Activated T-helper 1 cell treated with anti-CD3 and anti-CD28 coated beads, Interleukin-2, amount 50 U/mL, for 16 hours (primary cell): ENCODE measurements at places on chromosomes 7 and 10.

- no peak for DNase-seq
These were observed 15.4 kb upstream of the MYL7 start for GRCh38 chr7:44156453-44157010.

- DNase-seq: no peak
These were observed 44.8 kb downstream of the MYOF start for GRCh38 chr10:93437086-93437945.

GRCh38 chr10:95236068-95236903 is 42.2 kb downstream of the ACSM6 start:
- no peak for DNase-seq

GRCh38 chr10:58955615-58956014 is 220.8 kb upstream of the PHYHIPL start:
- DNase-seq: no peak

- no peak for DNase-seq
These were observed 56.4 kb upstream of the TAS2R16 start for GRCh38 chr7:123051916-123052315.

- DNase-seq: no peak
These were observed 14.9 kb downstream of the DUSP5 start for GRCh38 chr10:110512461-110513187.

DNA sequence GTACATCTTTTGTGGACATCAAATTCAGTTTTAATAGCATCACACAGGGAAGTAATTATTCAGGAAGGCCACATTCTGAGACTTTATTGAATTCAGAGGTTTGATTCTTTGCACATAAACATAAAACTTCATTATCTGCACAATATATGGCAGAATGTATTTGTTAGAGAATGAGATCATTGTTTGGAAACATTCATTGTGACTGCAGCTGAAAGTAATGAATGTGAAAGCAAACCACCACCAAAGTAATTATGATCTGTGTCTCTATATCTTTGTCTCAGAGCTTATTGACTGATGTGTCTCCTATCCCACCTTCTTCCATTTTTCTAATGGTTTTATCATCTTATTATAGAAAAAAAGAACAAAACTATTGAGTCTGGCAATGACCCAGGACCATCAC is 340.9 kb upstream of the PCDH15 start:
- no peak for DNase-seq

GRCh38 chr10:8037199-8037801 is 17.2 kb upstream of the GATA3 start:
- no peak for DNase-seq

DNA sequence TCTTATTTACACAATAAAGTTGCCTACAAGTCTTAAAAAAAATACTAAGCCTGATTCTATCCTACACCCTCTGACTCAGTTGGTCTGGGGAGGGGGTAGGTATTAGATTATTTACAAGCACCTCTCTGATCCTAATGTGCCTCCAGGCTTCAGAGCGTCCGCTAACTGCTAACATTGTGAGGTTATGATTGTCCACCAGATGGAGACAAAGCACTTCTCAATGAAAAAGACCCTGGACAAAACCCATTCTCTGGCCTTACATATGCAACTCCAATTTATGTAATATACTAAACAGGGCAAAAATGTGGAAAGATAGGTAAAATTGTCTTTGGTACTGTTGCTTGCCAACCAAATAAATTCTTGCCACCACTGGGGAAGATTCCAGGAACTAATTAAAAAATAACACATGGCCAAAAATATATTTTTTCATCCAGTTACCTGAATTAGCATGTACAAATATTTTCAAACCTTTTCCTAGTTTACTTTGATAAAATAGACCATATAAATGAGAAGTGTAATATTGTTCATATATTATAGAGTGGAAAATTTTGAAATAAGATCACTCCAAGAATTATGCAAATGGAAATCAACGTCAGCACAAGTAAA is 92.4 kb downstream of the KIF20B start:
- peak; percentile 9 for DNase-seq

DNA sequence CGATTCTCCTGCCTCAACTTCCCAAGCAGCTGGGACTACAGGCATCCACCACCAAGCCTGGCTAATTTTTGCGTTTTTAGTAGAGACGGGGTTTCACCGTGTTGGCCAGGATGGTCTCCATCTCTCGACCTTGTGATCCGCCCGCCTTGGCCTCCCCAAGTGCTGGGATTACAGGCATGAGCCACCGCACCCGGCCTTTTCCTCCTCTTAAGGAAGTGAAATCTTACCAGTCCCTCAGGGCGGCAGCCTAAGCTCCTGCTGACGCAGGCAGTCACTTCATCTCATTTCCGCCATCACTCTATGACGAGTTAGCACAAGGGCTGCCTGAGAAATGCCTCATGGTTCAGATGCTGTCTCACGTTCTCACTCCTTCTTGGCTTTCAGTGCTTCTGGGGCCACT is 246.0 kb upstream of the SHH start:
- DNase-seq: no peak

DNA sequence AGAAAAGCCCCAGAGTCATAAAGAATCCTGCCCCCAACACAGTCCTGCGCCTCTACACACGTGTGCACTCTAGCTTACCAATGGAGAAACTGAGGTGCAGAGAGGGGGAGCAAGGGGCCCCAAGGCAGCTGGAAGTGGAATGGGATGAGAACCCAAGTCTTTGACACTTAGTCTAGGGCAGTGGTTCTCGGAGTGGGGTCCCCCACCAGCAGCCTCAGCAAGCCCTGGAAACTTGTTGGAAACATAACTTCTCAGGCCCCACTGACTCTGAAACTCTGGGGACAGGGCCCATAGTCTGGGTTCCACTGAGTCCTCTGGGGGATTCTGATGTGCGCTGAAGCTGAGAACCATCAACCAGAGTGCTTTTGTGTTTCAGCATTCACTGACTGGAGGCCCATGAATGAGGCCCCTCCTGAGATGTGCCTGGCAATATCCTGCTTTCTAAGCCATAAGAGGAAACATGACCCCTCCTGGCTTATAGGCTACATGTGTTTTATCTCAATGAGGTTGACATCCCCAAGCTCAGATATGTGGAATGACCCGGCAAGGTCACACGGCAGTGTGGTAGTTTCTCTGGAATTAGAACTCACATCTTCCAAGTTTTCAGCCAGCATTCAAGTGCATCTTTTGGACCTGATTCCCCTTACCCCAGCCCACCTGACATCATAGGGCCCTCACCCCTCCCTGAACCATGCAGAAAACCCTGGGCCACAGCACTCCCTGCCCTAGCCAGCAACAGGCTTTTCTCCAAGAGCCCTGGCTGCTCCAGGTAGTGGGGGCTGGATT is 147.3 kb upstream of the PCBD1 start:
- no peak for DNase-seq

GRCh38 chr7:103824251-103824650 is 165.2 kb downstream of the RELN start:
- DNase-seq: no peak

DNA sequence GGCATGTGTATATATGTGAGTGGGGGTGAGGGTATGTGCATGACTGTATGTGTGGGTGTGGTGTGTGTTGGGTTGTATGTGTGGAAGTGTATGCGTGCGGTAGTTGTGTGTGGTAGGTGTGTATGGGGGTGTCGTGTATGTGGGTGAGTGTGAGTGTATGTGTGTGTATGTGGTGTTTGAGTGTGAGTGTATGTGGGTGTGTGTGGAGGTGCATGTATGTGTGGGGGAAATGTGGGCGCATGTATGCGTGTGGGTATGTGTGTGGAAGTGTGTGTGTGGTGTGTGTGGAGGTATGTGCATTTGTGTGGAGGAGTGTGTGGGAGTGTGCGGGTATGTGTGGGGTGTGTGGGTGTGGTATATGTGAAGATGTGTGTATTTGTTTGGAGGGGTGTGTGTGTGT is 269.5 kb downstream of the GPR158 start:
- DNase-seq: no peak

- DNase-seq: no peak
These were observed 88.7 kb downstream of the TMEM168 start for GRCh38 chr7:112701456-112701855.

GRCh38 chr7:46229409-46229808 is 308.3 kb upstream of the IGFBP3 start:
- DNase-seq: no peak

DNA sequence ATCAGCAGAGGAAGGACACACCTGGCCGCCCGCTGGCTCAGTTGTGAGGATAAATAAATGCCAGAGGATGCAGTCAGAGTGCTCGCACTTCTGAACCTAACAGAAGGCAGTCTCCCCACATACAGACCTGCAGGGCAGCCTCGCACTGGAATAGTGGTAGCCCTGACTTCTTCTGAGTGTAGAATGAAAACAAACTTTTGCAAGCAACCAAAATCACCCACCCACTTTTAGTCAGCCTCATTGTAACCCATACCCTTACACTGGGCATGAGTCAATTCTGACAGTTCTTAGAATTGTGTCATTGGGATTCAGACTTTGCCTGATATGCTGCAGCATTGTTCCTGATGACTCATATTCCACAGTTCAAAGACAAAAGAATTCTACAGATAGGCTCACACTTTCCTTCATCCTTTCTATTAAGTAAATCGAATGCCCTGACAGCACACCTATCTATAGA is 167.0 kb upstream of the CDK1 start:
- no peak for DNase-seq

DNA sequence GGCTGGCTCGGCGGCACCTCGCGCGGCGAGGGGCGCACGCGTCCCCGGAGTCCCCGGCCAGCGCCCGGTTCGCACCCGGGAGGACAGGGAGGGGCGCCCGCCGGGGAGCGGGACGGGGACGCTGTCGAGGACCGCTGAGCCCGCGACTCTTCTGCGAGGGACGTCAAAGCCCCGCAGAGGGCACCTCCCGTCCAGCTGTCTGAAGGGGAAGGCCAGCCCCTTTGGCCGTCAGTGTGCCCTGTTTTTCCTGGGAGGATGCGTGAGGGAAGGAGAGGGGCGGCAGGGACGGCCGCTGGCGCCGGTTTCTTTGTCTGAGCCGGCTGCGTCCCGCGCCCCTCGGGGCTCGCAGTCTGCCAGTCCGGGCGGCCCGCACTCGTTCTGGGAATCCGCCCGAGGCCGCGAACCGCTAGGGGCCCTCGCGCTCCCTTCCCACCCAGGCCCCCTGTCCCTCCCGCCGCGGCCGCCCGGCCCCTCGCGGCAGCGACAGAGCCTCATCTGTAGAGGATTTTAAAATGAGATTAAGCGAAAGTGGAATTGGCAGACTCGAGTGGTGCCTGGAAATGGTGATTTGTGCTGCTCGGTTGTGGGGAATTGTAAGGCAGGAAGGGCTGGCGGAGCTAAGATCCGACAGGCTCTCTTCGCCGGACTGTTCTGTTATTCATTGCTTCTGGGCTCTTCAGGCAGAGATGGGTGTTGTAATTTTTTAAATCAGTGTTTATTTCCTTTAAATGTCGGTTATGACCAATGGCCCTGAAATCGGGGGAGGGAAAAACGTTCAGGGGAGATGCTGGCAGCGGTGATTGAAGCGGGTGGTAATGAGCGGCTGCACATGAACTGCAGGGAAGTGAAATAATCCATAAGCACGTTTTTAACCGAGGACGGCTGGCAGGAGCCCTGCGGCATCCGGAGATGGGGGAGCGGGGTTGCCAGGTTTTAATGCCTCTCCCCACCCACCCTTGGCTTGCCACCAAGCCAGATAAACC is 618 bp upstream of the RELN start:
- DNase-seq: no peak

GRCh38 chr10:83886871-83887270 is 252.4 kb upstream of the GHITM start:
- DNase-seq: no peak
